Placental pericyte (primary cell): ENCODE measurements at places on chromosomes 1 and 21. TPM values are rescaled to one million over a fixed set of nuclear protein-coding genes. Genes with fewer than 3 reads are reported as not detected.

KRTAP11-1 gene
- total RNA-seq = not detected in 2 replicates

P3H1 gene
- 173 and 243 TPM in 2 replicates for total RNA-seq

CYP2J2 gene
- 0.29 TPM in 1 of 2 replicates, not detected in the other for total RNA-seq

TNFRSF18 gene
- not detected in 2 replicates for total RNA-seq

LEFTY2 gene
- not detected in 2 replicates for total RNA-seq

LY9 gene
- total RNA-seq = not detected in 2 replicates

LENEP gene
- total RNA-seq = 0.86 TPM in 1 of 2 replicates, not detected in the other

KLHDC9 gene
- 0.66 and 1.1 TPM in 2 replicates for total RNA-seq

SLAMF6 gene
- total RNA-seq = not detected in 2 replicates

BEND5 gene
- total RNA-seq = 0.14 TPM in 1 of 2 replicates, not detected in the other

TIE1 gene
- 0.57 TPM in 1 of 2 replicates, not detected in the other for total RNA-seq

JAK1 gene
- total RNA-seq = 184 and 250 TPM in 2 replicates

DHCR24 gene
- 283 and 365 TPM in 2 replicates for total RNA-seq

CLCNKB gene
- 0.22 TPM in 1 of 2 replicates, not detected in the other for total RNA-seq

DMBX1 gene
- not detected in 2 replicates for total RNA-seq

HSD3B2 gene
- total RNA-seq = not detected in 2 replicates

CPT2 gene
- 17.9 and 19.9 TPM in 2 replicates for total RNA-seq

C1QC gene
- 1.0 TPM in 1 of 2 replicates, not detected in the other for total RNA-seq

PM20D1 gene
- not detected in 2 replicates for total RNA-seq

SPRR1A gene
- total RNA-seq = not detected in 2 replicates

LINGO4 gene
- total RNA-seq = not detected in 2 replicates

FDPS gene
- 216 and 558 TPM in 2 replicates for total RNA-seq

KDF1 gene
- total RNA-seq = not detected in 2 replicates

OR2L13 gene
- not detected in 2 replicates for total RNA-seq

TFF3 gene
- not detected in 2 replicates for total RNA-seq

DIO1 gene
- total RNA-seq = not detected in 2 replicates

S1PR1 gene
- total RNA-seq = 1.3 and 16.0 TPM in 2 replicates

PTPN7 gene
- total RNA-seq = not detected in 2 replicates

PLPPR5 gene
- under 0.01 TPM in 1 of 2 replicates, not detected in the other for total RNA-seq

OSCP1 gene
- 8.0 and 8.3 TPM in 2 replicates for total RNA-seq

OVAAL gene
- total RNA-seq = not detected in 2 replicates

TNFRSF25 gene
- 1.4 and 1.5 TPM in 2 replicates for total RNA-seq

ACTL8 gene
- not detected in 2 replicates for total RNA-seq

OR2M3 gene
- total RNA-seq = under 0.01 TPM in 1 of 2 replicates, not detected in the other

KRTAP26-1 gene
- total RNA-seq = not detected in 2 replicates

RNU1-3 gene
- under 0.01 TPM in 2 replicates for total RNA-seq

GIPC2 gene
- 0.14 TPM in 1 of 2 replicates, not detected in the other for total RNA-seq

TSTD1 gene
- 5.7 and 6.7 TPM in 2 replicates for total RNA-seq

NTMT2 gene
- not detected in 2 replicates for total RNA-seq

SLX9 gene
- total RNA-seq = 18.8 and 24.3 TPM in 2 replicates

MYOG gene
- total RNA-seq = not detected in 2 replicates

SYNC gene
- total RNA-seq = 6.3 and 12.9 TPM in 2 replicates

ADAM30 gene
- not detected in 2 replicates for total RNA-seq

CD1E gene
- total RNA-seq = not detected in 2 replicates

S100A11 gene
- total RNA-seq = 176 and 199 TPM in 2 replicates

RNU1-2 gene
- total RNA-seq = under 0.01 TPM in 2 replicates

SLC45A1 gene
- total RNA-seq = 1.8 and 1.9 TPM in 2 replicates

CELA2B gene
- total RNA-seq = not detected in 2 replicates

NCF2 gene
- 0.14 TPM in 1 of 2 replicates, not detected in the other for total RNA-seq

KRTAP21-2 gene
- not detected in 2 replicates for total RNA-seq
